ENCODE measurements at places on chromosomes 4 and X.

DNA sequence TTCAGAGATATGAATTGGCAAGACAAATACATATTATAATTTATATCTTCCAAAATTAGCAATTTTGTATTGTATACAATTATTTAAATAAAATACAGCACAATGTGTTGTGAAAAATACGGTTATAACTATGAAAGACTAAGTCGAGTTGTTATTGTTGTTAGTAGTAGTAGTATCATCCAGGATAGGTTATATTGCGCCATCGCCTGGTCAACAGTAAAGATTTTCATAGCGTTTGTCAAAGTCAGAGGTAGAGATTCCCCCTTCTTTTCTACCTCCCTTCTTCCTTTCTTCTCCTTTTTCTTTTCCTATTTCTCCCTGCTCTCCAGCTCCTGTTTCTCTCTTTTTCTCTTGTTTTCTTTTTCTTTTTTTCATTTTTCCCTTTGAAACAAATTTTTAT lies 499.1 kb upstream of the EPHA5 start:
- DNase-seq: no peak

DNA sequence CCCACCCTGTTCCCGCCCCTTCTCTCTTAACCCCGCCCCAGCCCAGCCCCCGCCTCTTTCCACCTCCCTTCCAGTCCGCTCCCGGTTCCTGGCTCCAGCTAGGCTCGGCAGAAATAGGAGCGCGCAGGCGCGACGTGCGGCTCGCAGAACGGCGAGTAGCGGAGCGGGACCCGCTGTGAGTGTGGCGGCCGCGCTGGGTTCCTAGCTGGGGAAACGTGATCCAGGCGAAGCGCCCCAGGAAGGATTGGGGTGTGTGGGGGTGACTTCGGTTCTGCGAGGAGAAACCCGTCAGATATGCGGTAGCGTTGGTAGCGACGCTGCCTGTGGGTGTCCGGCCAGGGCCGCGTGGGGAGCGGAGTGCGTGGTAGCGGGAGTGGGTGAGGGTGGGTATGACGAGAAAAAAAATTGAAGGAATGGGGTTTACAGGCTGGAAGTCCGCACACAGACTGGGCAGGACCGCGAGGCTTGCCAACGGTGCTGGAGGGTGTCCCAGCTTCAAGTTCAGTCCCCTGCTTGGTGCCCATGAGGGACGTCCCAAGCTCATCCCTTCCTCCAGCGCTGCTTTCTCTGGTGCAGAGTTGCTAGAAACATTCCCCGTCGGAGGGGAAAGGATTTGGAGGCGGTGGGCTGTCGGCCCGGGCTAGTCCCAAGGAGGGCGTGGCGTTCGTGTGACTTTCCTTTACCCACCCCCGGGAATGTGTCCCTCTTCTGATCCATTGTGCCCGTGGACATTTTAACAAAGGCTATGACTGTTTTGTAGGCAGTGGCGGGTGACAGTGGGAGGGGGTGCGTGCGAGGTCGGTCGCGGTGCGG lies at the start of gene PRRG1:
Gene PRRG1 (plus strand): TSS at position 144 of the 813 bp plus-strand sequence. CDS start 56,886 bp downstream, outside the sequence.
- no peak for DNase-seq

DNA sequence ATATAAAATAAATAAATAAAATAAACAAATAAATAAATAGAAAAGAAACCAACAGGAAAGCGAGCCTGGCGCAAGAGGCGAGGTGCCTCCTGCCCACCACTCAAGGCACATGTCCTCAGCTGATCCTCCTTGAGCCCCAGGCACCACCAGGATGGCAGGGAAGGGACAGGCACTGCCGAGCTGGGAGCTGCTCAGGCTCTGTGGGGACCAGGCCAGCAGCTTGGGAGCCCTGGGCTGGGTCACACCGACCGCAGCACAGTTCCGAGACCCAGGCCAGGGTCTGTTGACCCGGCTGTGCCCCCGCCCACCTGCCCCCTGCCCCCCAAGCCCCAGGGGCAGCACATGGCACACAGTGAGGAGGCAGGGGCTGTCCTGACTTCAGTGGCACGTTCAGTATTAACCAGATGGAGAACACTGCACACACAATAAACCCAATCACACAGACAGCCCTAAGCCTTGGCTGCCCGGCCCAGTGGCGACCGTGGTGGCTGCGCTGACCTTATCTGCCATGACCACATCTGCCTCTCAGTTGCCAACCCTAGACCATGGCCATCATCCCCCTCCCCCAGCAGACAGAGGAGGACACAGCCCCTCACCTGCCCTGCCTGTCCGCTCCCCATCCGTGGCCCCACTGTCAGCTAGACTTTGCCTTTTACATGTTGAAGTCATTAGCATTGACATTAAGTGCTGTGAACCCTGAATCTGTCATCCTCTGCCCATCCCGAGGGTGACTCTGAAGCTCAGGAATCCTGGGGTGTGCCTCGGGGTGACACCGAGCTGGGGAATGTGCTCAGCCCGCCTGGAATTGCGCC lies 2.9 kb upstream of the TREX2 start:
- no peak for DNase-seq

DNA sequence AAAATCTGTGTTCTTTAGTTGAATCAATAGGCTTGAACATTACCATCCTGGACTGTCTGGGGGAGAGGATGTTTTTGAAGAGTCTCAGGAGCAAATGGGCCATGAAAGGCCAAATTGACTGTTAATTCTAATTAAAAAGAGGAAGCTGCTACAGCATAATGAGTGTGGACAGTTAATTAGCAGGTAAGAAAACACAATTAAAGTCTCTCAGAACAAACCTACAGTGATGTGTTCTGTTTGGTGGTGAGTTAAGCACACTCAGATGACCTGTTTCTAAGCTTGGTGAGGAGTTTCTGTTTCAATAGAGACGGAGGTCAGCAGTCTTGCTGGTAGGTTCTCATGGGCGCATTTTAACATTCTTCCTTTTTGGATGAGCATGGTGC lies 68.1 kb downstream of the DRD5 start:
- DNase-seq: no peak
